ENCODE measurements at places on chromosomes 12 and 14.

DNA sequence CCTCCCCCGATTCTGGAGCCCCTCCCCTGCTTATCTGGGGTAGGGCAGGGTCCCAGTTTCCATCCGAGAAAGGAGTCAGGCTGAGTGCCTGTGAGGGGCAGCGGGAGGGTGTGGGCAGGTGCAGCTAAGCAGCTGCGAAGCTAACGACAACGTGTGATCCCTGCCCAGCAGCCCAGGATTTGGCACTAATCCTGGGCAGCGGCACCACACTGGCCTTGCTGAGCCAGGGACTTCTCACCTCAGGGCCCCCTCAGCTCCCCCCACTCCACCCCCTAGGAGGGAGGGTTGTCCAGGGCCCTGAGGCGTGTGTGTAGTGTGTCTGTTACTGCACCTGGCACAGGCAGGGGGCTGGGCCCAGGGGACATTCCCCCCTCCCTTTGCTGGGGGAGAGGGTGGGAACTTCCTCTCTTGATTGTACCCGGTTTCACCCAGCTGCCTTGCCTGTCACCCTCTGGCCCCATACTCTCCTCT, 1.8 kb downstream of the SMIM41 start:
- DNase-seq, result no peak

- no peak for DNase-seq
These were observed 3.7 kb upstream of the ART4 start for GRCh38 chr12:14846876-14847580.

DNA sequence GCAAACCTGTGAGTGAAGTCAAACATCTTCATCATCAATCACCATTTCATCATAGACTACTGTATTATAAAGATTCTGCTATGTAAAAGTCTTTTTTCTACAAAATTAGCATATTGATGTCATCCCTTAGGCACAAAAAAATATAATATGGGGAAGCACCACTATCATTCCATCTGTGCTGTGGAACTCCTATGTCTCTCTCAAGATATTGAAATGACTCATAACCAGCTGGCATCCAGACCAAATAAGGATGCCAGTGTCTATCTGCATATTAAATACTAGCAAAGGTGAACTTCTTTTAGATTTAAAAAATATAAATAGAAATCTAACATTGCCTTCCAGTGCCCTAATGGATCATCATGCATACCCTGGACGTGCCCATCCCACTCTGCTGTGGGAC, 17.9 kb upstream of the DCAF5 start:
- no peak for DNase-seq

DNA sequence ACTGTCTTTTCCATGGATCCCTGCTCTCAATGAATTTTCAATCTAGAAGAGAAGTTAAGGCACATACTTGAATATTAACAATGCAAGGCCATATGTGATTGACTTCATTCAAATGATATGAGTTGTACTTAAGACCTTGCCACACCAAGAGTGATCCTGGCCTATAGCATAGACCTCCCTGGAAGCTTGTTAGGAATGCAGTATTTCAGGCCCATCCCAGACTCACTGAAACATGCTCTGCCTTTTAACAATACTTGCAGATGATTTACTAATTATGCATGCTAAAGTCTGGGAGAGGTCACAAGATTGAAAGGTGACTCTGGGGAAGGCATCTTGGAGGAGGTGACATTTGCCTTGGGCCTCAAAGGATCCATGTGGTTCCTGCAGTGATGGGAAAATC, 43.2 kb downstream of the RFX4 start:
- DNase-seq, result no peak

DNA sequence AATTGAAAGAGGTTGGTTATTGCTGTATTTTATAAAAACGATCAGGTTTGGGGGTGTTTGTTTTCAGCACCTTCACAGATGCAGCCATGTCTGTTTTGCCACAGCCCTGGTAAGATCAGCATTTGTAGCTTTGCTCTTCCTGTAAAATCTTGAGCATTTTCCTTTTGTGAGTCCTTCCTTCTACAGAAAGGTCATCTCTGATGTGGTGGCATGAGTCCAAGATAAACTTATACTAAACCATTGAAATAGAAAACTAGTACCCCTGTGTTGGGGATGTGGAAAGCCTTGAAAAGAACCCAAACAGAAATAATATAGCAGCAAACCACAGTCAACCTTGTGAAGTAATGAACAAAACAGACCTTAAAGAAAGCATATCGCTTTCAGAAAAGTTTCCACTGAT, 85.5 kb downstream of the TGFB3 start:
- DNase-seq, result no peak

GRCh38 chr12:14260011-14260993, 105.2 kb upstream of the ATF7IP start:
- DNase-seq, result no peak

DNA sequence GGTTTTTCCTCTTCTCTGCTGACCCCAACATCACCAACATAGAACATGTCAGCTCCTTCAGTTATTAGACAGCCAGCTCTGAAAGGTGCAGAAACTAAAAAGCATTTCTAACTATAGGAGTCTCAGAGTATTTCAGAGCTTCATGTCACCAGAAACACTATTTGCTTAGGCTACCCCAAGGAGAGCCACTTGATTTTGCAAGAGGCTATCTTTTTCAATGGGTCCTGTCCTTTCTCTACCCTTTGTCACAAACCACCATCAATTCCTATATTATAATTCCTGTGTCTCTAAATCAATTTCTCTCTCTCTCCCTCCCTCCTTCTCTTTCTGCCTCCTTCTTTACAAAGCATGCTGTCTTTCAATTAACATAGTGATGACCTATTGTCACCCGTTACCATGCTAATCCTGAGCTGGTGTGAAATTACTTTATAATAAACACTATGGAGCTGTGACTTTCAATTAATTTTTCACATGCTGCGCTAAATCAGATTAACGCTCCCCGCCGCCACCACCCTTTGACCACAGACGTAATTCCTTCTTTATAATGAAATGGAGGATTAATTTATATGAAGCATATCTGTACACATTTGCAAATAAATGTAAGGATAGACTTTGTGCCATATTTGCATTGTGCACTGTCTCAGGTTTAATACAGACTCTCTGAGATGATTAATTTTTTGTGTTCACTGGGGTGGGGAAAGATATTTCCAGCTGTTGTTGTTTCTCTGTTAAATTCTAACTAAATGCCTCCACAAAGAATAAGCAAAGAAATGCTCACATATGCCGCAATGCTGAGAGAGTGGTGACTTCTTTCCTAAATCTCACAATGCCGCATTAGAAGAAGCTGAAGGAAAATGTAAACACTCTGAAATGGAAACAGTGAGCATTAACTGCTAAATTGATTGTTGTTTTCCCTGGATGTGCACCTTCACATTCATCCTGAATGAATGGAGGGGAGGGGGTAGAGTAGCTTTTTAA, 418.6 kb downstream of the PDZRN4 start:
- DNase-seq, result no peak
